ENCODE measurements at places on chromosomes 7 and 10. TPM values are rescaled to one million over a fixed set of nuclear protein-coding genes. Genes with fewer than 3 reads are reported as not detected.

GRCh38 chr10:32054094-32054493 lies 2.1 kb downstream of the KIF5B start:
- no peak for DNase-seq

DNA sequence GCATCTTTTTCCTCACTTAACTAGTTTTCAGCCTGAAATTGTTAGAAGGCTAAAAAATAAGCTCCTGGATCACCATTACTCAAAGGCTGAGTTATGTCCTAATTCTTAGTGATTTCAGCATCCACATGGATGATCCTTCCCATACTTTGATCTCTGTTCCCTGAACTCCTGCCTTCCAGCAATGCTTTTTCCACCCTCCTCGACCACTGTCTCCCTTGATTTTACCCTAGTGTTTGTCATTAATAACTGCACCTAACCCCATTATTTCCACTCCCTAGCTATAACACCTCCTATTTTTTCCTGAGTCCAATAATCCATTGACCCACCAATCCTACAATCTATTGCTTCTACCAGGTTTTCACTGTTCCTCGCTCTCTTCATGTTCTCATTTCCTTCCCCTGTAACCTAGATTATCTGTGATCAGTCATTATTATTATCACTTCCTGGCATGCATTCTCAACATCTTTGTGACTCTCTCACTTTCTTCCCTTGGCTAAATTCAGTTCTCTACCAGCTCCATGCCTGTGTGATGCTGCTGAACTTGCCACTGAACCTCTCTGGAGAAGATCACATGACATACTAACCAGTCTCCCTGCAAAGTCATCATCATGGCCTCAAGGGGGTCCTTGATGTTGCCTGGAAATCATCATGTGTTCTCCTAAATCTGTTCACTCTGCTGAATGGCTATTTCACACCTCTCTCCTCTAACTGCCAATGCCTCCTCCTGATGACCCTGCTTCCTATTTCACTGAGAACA lies 6.5 kb upstream of the CALU start:
- no peak for DNase-seq

- no peak for DNase-seq
Observed at GRCh38 chr7:149610441-149611011, 112.9 kb upstream of the ZNF746 start.

DNA sequence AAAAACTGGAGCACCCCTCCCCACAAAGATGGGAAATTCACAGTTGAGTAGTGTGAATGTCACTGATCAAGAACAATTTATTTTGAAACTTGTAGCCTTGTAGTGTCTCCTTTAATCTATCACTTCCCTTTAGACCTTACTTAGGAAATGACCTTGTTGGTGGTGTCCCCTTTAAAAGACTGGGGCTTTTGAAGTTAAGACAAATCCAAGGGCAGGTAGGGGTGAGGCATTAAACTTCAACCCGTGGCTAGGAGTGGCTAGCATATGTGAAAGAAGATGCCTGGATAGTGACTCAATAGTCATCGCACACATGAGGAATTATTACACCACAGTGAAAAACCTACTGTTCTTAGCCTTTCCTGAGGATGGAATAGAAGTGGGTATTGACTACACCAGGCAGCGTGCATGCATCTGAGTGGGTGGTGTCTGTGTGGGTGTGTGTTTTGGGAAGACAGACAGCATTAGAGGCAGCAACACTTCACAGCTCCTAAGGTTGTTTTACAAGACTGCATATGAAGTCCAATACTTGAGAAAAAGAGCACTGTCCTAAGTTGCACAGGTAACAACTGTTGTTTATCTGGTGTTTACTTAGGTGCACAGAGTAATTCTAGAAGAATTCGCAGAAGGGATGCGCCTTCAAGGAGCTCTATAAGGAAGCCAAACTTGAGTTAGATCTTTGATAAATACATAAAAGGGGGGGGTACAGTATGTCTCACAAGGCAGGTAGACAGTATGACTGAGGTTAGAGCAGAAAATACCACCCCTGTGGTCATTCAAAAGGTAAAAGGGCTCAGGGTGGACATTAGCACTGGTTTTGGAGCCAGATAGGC lies 32.9 kb downstream of the ABLIM1 start:
- no peak for DNase-seq

- no peak for DNase-seq
Observed at GRCh38 chr7:24440892-24441291, 132.4 kb upstream of the PALS2 start.

GRCh38 chr7:111266613-111267012 lies 175.7 kb downstream of the LRRN3 start:
- peak; percentile 47 for DNase-seq

GRCh38 chr10:77798940-77799339 lies 127.6 kb downstream of the DLG5 start:
- no peak for DNase-seq

DNA sequence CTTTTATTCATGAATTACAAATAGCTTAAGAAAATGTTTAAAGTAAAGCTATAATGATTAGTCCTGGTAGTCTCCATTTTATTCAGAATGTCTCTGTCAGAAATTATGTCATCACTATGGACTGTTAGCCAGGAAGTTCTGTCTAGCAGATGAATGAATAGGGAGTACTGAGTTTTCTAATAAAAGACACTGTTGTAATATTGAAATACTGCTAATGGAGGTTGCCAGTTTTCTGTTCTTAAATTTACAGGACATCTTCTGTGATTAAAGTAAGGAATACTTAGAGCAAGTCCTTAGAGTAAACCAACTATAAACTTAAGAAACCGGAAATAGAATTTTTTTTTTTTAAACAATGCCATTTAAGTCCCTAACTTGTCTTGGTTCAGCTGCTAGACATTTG lies 309.8 kb downstream of the ADK start:
- DNase-seq, result no peak

GRCh38 chr7:81770728-81771223 lies 929 bp upstream of the HGF start:
- no peak for DNase-seq

DNA sequence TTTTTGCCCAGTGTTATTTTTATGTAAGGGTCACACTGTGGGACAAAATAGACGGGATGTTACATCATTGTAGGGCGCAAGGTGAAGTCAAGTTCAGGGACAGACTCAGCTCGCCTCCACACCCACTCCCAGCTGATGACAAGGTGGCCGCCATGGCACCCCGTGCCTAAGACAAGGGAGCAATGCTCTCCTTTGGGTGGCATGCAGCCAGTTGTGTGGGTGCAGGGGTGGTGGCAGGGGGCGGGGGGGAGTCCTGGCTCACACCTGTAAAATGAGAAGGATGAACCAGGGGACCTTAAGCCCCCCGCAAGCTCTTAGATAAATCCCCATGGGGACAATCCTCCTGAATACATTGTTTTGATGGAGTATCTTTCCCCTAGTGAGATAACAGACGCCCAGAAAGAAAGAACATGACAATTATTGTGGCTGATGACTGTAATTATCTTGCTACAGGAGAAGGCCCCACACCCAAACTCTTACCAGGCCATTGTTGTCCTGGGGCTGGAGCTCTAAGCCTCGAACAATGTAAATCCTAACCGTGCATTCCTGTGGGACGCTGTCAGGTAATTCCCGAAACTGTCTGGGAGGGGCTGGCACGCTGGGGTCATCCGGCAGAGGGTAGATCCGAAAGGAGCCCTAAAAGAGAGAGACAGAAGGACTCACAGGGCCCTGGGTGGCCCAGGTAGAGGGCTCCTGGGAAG lies 148.7 kb downstream of the MYOF start:
- DNase-seq, result no peak

- DNase-seq, result no peak
Observed at GRCh38 chr7:27942711-27943110, 202.7 kb downstream of the TAX1BP1 start.

- peak; percentile 66 for DNase-seq
Observed at GRCh38 chr10:97058521-97058920, 127.2 kb downstream of the SLIT1 start.

- no peak for DNase-seq
Observed at GRCh38 chr10:126950401-126951105, 45.3 kb downstream of the DOCK1 start.

DNA sequence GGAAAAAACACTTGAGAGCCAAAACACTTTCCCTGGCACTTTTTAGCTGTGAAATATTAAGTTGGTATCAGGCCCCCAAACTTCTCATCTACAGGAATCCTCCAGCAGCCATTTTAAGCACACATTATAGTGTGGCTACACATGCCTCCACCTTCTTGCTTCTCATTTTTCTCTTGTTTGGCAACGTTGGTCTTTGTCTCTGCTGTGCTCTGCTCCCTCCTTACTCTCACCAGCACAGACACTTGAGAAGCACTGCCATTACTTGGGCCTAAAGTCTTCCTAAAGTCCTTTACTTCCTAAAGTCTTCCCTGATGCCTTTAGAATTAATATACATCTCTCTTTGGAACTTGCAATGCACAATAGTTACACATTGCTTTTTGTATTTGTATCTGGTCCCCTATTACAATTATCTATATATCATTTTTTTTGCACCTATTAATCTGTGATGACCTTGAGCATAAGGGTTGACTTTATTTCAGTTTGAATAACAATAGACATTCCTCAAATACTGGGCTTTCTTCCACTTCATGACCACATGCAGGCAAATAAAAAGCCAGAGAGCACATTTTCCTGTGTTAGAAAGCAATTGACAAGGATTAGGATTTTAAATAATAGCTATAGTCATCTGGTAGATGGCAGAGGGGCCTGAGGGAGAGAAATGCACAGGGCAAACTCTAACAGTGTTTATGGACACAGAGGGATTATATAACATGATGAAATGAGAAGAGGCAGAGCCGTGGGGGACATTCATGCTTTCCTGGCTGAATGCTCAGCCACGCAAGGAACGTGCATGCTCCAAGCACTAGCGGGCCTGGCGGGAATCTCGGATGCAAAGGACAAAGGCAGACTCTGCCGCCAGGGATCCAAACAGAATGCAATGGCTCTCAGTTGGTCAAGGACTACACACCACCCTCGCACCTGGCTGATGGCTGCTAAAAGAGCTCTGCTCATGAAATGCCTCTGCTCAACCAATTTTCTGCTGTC lies 99.3 kb downstream of the CDC14C start:
- no peak for DNase-seq

DNA sequence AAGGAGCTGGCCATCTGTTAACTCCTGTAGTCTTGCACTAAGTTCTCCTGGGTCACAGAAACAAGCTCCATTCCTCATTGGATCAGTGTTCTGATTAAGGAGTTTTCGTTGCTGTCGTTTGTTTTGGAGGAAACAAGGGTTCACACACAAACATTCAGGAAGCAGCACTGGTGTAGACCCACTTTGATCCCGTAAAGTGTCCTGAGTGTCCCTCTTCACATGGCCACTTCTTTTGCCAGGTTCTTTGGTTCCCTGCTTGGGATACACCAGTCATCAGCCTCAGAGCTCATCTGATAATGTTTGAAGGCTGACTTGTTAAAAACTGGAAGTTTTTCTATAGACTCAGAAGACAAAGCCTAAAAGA lies 10.9 kb downstream of the PDK4 start:
- no peak for DNase-seq

GRCh38 chr7:105734233-105734632 lies 142.2 kb downstream of the ATXN7L1 start:
- no peak for DNase-seq

GRCh38 chr7:2146676-2147472 lies 85.9 kb downstream of the MAD1L1 start:
- no peak for DNase-seq

- DNase-seq, result no peak
Observed at GRCh38 chr10:109126016-109126415, 797.3 kb downstream of the XPNPEP1 start.

DNA sequence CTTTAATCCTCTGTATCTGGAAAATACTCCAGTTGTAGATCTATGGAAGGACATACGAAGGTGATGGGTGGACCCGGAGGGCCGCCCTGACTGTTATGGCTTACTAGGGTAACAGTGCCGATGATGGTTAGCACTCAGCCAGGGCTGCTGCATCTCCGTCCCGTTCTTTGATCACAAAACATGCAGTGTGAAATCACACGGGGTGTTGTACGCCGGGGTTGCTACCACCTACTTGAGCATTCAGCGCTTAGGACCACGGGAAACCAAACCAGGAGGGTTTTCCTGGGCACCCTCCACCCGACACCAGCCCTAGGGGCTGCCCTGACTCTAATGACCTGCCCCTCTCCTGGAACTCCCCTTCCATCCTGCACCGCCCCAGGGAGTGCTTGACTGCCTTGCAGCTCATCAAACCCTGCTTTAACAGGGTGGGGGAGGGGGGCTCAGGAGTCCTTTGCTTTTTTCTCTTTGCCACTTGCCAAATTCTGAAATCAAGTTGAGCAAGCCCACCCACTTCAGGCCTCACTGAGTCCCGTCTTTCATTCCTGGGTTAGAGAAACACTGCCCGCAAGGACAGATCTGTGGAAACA lies 20.4 kb downstream of the ZNF775 start:
- DNase-seq, result no peak

DNA sequence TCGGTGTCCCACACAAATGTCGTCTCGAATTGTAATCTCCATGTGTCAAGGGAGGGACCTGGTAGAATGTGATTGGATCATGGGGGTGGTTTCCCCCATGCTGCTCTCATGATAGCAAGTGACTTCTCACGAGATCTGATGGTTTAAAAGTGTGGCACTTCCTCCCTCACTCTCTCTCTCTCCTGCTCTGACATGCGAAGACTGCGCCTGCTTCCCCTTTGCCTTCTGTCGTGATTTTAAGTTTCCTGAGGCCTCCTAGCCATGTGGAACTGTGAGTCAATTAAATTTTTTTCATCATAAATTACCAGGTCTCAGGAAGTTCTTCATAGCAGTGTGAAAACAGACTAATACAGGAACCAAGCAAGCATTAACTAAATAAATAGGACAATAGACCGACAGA lies 229.1 kb downstream of the GFRA1 start:
- no peak for DNase-seq

DNA sequence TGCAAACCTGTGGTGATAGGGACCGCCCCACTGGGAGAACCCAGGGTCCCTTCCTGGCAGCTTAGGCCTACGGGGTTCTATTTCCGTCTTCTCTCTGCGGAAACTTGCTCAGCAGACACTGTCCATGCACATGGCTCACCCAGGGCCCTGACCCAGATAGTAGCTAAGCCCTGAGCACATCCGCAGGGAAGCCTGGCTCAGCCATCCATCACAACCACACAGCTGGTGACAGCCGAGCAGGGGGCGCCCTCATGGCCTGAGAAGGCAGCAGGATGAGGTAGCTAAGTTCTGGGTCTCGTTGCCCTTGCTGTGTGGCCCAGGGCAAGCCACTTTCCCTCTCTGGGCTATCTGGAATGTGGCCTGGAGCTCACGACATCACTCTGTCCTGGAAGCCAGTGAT lies 23.3 kb downstream of the NPTX2 start:
- no peak for DNase-seq

GRCh38 chr7:152202056-152202455 lies 176.6 kb downstream of the GALNT11 start:
- DNase-seq, result no peak

Gene TLX1
- not detected for total RNA-seq

Gene STAG3
- total RNA-seq, result 2.7 TPM

Gene TMEM176A
- total RNA-seq, result 34.0 TPM

Gene TAS2R60
- total RNA-seq, result not detected

Gene GRM3
- not detected for total RNA-seq

Gene STOX1
- 8.9 TPM for total RNA-seq

Gene OPN1SW
- total RNA-seq, result not detected

Gene SLC26A3
- total RNA-seq, result not detected

Gene TCF7L2
- total RNA-seq, result 16.2 TPM

Gene DLG5
- total RNA-seq, result 45.4 TPM
